Activated CD4-positive, alpha-beta T cell treated with anti-CD3 and anti-CD28 coated beads, Interleukin-2, amount 50 U/mL, for 4 hours (primary cell): ENCODE measurements at places on chromosomes 5 and 9.

DNA sequence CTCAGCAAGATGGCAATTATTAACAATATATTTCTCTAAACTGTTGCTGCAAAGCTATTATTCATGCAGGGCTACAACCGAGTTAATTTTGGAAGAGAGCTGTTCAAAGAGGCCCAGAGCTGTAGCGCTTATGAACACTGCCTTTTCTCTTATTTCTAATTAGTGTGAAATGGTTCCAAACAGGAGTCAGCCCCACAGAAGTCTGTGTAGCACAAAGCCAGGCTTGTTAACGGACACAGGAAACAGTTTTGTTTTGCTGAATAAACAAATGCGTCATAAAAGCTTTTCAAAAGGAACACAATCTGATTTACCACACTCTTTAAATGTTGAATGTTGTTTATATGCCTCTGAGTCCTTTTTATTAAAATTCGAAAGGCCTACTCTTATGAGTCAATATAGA is 396.5 kb downstream of the ANXA1 start:
- DNase-seq: no peak

- DNase-seq: no peak
Measured at GRCh38 chr5:102955488-102955887, 164.4 kb downstream of the GIN1 start.

GRCh38 chr9:120792898-120793765 is at the start of gene FBXW2:
TSS of gene FBXW2 (minus strand) at chr9:120793416. CDS start at chr9:120788258, 5,158 bp downstream.
- DNase-seq: peak; percentile 65

DNA sequence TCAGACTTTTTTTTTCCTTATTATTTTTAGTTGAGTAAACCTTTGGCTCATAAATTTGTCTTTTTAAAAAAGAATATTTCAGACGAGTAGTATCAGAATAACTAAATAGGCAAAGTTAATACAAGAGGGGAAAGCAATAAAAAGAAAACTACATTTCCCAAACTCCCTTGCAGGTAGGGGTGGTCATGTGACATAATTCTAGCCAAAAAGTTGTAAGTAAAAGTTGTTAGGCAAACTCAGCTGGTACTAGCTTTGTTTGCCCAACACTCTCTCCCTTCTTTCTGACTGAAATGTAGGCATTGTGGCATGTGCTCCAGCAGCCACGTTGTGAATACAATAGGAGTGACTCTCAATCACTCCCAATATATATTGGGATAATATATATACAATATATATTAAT is 20.9 kb downstream of the GIN1 start:
- DNase-seq: no peak

- no peak for DNase-seq
Measured at GRCh38 chr9:137917116-137917515, 39.5 kb downstream of the CACNA1B start.

DNA sequence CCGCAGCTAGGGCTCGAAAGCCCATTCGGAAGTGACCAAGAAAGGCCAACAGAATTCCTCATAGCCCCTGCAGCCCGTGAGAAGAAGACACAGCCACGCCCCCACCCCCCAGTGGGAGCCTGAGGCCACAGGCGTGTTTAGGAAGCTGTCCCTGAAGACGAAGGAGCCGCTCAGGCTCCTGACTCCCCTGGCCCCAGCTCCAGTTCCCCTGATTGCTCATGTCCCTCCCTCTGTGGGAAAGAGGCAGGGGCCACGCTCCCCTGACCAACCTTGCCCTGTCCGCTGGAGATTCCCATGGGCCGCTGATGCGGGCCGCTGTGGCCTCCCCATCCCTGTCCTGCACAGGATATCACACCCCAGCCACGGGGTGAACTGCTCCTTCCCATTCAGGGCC is 13.6 kb downstream of the ROPN1L start:
- DNase-seq: no peak
